SK-N-SH (cell line): ENCODE measurements at places on chromosomes 12 and 14. TPM values are rescaled to one million over a fixed set of nuclear protein-coding genes. Genes with fewer than 3 reads are reported as not detected.

Gene CLEC7A
- polyA plus RNA-seq: not detected in 2 replicates

GRCh38 chr14:92748259-92749016, at the start of gene LGMN:
LGMN (minus strand) TSS chr14:92748627; CDS start chr14:92732786, 15,841 bp downstream.
- peak; percentile 95 for DNase-seq

Gene AMDHD1
- 0.07 and 0.10 TPM in 2 replicates for polyA plus RNA-seq

DNA sequence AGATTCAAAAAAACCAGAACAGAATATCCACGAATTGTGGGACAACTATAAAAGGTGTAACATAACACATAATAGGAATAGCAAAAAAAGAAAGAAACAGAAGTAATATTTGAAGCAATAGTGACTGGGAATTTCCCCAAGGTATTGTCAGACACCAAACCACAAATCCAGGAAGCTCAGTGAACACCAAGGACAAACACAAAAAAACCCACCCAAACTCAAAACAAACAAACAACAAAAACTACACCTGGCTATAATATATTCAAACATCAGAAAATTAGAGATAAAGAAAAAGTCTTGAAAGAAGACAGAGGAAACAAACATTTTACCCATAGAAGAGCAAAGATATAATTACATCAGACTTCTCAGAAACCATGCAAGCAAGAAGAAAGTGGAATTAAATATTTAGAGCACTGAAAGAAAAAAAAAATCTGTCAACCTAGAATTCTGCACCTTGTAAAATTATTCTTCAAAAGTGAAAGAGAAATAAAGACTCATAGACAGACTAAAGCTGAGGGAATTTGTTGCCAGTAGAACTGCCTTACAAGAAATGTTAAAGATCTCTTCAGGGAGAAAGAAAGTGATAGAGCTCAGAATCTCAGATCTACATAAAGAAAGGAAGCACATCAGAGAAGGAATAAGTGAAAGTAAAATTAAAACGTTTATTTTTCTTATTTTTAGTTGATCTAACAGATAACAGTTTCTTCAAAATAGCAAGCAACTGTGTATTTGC, 12.1 kb upstream of the HMGA2 start:
- DNase-seq: no peak

- DNase-seq: no peak
Observed at GRCh38 chr14:98008381-98009113, 1211.4 kb downstream of the VRK1 start.

Gene PDZRN4
- polyA plus RNA-seq: 0.02 TPM in 2 replicates

Gene PDE3A
- 0.67 and 0.88 TPM in 2 replicates for polyA plus RNA-seq

Gene IL31
- not detected in 2 replicates for polyA plus RNA-seq

Gene TBX3
- polyA plus RNA-seq: 10.2 and 11.3 TPM in 2 replicates

DNA sequence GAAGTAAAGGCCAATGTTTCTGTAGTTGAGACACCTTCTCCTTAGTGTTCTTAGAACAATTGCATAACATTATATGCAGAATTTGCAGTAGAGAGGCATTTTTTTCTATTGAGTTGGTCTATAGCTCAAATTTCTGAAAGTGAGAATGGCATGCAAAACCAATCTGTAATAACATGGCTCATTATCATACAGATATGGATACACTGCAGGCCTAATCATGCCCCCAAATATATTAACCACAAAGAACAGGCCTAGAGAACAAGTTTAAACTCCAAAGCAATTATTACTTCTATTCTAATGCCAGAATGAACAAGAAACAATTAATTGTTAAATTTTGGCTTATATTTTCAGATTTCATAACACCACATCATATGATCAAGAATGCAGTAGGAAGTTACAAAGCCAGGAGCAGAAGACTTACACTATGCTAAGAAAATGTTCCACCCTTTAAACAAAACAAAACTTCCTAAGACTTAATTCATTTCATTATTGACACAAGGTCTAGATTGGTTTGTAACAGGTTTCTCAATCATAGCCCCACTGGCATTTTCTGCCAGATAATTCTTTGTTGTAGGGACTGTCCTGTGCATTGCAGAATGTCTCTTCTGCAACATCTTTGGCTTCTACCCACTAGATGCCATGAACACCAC, 26.9 kb downstream of the TMTC1 start:
- no peak for DNase-seq

GRCh38 chr12:53966085-53966384, 6.9 kb upstream of the HOXC11 start:
- no peak for DNase-seq

GRCh38 chr12:22543246-22544037, 900 bp downstream of the C2CD5 start:
- DNase-seq: no peak

Gene LARP4
- polyA plus RNA-seq: 10.8 and 12.9 TPM in 2 replicates

GRCh38 chr12:644818-645552, 18.3 kb downstream of the NINJ2 start:
- DNase-seq: no peak

DNA sequence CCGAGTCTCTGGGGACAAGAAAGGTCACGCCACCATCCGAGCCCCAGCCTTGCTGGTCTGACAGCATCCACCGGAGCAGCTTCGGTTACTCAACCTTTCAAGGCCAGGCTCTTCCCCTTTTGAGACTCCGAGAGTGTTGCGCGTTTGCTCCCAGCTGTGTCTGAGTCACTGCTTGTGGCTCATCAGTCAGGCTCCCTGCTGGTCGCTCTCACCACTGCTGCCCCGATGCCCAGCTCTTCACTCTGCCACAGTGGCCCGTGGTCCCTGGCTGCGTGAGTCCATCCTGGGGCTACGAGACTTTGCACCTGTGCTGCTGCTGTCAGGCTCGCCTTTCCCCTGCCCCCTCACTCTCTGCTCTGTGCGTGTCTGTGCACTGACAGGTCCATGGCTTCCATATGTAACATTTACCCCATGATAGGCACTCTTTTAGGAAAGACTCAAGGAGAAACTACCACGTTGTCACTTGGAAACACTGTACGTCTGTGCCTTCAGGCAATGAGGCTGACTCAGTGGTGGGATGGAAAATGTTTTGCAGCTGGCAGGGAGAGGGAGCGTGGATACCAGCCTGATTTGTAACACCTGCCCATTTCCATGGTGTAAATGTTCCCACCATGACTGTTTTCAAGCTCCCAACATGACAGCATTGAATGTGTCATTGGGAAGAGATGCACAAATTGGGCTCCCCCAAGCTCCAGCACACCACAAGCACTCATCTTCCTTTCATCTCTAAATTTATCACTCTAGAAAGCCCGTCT, 350.7 kb downstream of the TMEM132D start:
- DNase-seq: no peak

DNA sequence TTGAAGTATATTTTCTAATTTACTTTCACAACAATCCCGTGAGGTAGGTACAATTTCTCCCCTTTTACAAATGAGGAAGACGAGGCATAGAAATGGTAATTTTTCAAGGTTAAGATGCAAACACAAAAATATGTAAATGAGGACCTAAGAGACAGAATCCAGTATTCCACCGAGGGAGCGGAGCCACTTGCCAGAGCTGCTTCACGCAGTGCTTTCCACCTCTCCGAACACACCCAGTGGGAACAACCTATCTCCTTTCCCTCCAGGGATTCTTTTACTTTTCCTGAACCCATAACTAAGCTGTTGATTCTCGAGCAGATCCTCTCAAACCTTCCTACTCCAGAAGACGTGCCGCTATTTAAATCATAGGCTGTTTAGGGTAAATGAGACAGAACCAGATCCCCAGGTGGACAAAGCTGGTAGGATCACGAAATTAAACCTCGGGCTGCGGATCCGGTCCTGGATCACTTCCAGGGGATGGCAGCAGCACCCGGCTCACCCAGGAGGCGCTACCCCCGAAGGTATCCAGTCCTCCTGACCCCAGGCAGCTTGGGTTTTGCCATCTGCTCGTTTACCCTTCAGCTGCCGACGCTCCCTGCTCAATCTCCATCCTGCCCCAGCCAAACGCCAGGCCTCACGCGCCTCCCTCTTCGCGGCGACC, 1.5 kb downstream of the DDHD1 start:
- peak; percentile 81 for DNase-seq

Gene PROX2
- polyA plus RNA-seq: not detected in 2 replicates

DNA sequence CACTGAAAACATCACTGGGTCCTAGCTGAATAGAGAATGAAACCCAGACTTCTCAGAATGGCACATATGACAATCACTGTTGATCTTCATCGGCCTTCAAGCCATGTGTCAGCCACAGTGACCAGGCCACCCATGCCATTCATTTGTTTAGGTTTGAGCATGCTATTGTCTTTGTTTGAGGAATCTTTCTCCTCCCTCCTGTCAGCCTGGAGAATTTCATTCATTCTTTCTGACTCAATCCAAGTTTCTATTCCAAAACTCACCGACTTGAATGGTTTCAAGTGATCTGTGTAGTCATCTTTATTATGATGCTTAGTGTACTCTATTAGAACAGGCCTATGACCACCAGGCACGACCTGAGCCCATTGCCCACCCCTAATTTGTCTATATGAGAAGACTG, 106.3 kb downstream of the ETNK1 start:
- DNase-seq: no peak

- peak; percentile 78 for DNase-seq
Observed at GRCh38 chr14:96275177-96276112, 19.4 kb downstream of the BDKRB1 start.

DNA sequence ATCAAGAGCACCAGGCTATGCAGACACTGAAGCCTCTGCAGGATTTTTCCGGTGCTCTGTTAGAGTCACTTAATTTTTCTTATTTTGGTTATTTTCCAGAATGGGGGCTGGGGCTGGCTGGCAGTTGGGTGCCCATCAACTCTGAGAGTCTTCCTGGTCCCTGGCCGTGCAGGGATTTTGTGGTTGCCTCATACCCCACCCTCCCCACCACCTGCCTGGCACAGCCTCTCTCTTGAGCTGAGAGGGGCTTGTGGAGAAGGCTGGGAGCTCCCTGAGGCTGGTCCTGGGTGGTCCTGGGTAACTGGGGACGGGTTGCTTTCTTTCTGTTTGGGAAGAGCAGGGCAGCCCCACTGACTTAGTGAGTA, 23.3 kb downstream of the LRTM2 start:
- no peak for DNase-seq

DNA sequence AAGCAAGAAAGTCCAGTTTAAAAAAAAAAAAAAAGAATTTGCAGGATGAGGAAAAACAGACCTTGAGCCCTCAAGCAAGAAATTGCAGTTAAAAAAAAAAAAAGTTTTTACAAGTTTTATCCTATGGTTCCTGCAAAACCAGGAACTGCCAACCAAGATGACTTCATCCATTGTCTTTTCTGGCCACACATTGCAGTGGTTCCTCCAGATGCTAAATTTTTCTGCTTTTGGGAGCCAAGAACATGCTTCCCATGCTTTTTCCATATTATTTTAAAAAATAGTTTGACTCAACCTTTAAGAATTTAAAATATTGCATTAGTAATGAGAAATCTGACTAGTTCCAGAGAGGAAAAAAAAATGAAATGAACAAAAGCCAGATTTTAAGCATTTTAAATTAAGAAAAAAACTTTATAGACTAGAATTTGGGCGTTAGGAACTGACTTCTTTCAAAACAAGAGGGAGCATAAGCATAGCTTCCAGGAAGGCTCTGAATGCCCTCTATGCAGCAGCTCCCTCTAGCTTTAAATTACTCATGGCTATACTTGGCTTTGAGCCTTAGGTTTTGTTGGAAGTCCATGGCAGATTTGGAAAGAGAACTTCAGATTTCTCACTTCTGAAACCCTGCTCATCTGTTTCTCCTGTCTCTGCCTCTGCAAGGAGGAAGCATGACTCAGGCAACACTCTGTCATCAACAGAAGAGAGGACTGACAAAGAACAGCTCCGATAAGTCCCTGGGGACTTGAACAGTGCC, 124.5 kb downstream of the GPR65 start:
- no peak for DNase-seq

GRCh38 chr12:113855998-113856397, 110.1 kb downstream of the RBM19 start:
- no peak for DNase-seq

DNA sequence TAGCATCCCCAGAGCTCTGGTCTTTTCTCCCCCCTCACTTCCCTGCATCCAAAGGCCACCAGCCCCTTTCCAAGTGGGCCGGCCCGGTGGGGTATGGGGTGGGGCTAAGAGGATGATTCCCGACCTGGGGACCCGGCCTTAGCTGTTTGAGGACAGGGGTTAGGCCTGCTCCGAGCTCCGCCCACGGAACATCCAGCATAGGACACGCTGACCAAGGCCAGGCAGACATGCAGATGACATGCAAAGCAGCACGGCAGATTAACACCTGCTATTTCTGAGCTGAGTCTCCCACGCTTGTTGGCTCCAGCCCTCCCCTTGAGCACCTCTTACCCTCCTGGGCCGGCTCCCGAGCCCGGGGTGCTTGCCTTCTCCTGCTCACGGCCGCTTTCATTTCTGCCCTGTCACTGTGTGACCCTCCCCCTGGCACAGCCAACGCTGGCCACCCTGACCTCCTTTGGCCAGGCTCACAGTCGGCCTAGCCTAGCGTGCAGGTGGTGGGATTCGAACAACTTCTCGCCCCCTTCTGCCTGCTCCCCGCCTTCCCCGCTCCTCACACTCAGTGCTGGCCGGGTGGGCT, 40.2 kb downstream of the TEAD4 start:
- no peak for DNase-seq

GRCh38 chr14:83085136-83085535, 1551.5 kb upstream of the SEL1L start:
- DNase-seq: no peak

Gene C12orf42
- polyA plus RNA-seq: not detected in 2 replicates

DNA sequence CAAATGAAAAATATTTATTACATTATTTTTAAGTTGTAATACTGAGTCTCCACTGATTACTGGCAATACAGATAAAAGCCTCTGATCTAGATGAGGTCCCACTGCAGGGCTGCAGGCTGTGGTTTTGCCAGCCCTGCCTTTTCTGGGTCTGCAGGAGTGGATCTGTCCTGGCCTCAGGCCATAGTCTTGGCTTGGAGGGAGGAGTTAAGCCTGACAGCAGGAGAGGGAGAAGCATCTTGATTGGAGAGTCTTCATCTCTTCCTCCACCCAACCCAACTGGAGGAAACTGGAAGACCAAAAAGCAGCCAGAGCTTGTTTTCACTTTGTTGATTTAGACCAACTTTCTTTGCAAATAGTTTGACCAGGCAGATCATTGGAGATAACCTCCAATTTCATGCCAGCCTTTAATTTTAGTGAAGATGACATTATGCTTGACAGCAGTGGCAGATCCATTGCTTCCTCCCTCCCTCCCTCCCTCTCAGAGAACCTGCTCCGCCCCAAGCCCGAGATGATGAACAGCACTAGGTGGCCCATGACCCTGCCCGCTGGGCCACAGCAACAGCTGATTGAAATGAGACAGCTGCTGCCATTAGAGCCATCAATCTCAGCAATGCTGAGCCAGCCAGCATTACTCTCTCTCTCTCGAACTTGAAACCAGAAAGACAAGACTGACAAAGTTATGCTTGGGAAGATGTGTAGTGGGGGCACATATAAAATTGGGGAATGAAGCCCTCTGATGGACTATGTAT, 222.4 kb downstream of the GLT1D1 start:
- no peak for DNase-seq

- no peak for DNase-seq
Observed at GRCh38 chr12:50004696-50005095, 20.6 kb downstream of the RACGAP1 start.

Gene ZNF385A
- polyA plus RNA-seq: 1.5 and 2.6 TPM in 2 replicates
